Activated T-helper 1 cell treated with Interleukin-2 at 50 U/mL for 16 hours (primary cell): ENCODE measurements at places on chromosomes 1 and 21.

- DNase-seq, result no peak
Observed at GRCh38 chr1:69814926-69815325, 247.2 kb downstream of the LRRC7 start.

- no peak for DNase-seq
Observed at GRCh38 chr1:246106342-246106763, 400.7 kb downstream of the SMYD3 start.

DNA sequence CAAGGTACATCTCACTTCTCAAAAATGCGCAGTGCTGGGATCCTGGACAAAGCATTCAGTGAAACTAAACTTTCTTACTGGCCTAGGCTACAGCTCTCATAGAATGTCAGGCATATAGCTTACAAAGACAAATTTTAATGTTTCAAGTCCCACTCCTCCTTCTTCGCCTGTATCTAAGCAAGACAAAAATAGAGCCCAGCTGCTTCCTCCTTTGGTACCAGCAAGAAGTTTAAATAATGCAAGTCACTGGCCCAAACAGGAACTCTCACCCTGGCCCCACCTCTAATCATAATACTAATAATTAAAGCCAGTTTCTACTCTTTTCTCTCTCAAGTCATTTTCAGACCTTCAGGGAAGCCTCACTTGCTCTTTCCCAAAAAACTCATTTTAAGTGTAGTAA, 1267.9 kb downstream of the MRPL39 start:
- DNase-seq, result no peak

DNA sequence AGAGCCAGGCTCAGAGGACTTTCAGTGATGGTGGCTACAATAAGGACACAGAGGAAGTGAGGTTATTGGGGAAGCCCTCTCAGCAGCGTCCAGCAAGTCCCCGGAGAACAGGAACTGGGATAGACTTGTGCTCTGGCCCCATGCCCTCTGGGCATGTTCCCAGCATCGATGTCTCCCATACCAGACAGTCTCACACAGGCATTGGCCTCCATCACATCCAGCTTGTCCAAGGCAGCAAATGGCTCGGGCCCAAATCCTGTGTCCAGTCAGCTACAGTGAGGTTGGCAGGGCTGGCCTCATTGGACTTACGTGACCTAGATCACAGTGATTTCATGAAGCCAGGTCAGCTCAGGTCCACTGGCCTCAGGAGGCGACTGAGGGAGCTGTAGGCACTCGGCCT, 19.6 kb upstream of the TMEM54 start:
- DNase-seq, result no peak

DNA sequence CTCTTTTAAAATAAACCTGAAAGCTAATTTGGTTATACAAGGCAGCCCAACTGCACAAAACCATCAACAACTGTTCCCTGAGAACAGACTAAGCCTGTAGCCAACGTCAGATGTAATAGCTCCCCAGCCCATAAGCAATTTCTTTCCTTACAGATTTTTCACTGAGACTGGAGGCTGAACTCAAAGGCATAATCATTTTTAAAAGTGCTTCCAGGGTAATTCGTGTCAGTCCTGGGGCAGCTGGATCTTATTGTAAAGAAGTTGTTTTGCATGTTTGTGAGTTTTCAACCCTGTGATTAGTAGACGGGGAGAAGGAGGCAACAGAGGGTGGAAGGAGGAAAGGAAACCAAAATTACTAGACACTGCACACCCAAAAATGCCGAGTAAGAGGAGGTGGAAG, 3.2 kb downstream of the DPT start:
- DNase-seq, result no peak

DNA sequence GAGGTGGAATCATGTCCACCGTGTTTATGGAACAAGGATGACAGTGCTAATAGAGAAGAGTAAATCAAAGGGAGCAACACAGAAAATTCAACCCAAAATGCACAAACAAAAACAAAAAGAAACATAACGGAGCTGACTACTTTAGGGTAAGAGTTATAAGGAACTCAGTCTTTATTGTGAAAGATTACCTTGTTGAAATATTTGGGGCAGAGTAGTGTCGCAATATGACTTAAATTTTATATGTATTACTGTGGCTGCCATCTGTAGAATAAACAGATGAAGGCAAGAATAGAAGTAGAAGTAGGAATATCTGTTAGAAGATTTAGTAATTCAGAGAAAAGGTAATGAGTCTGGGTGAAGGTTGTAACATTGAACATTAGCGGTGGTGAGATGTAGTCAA, 913.9 kb downstream of the BRINP3 start:
- DNase-seq, result no peak

- DNase-seq, result no peak
Observed at GRCh38 chr1:19182223-19182622, 27.8 kb downstream of the UBR4 start.

- DNase-seq, result no peak
Observed at GRCh38 chr1:206939841-206940587, 6.3 kb downstream of the PIGR start.

GRCh38 chr1:169288011-169288414, 79.6 kb downstream of the NME7 start:
- DNase-seq, result no peak

- DNase-seq, result no peak
Observed at GRCh38 chr1:193325042-193325441, 138.6 kb upstream of the B3GALT2 start.

- no peak for DNase-seq
Observed at GRCh38 chr1:26132128-26132833, 20.7 kb downstream of the PDIK1L start.

GRCh38 chr1:222877854-222878253, 63.0 kb downstream of the DISP1 start:
- no peak for DNase-seq

GRCh38 chr1:206672011-206672688, 12.6 kb upstream of the MAPKAPK2 start:
- no peak for DNase-seq

DNA sequence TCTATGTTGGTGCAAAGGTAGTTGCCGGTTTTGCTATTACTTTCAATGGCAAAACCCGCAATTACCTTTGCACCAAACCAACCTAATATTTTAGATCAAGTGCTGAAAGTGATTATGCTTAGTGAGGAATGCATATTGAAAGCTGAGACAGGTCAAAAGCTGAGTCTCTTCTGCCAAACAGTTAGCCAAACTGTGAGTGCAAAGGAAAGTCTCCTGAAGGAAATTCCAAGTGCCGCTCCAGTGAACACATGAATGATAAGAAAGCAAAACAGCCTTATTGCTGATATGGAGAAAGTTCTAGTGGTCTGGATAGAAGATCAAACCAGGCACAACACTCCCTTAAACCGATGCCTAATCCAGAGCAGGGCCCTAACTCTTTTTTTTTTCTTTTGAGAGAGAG, 83.1 kb upstream of the ERRFI1 start:
- DNase-seq, result no peak

DNA sequence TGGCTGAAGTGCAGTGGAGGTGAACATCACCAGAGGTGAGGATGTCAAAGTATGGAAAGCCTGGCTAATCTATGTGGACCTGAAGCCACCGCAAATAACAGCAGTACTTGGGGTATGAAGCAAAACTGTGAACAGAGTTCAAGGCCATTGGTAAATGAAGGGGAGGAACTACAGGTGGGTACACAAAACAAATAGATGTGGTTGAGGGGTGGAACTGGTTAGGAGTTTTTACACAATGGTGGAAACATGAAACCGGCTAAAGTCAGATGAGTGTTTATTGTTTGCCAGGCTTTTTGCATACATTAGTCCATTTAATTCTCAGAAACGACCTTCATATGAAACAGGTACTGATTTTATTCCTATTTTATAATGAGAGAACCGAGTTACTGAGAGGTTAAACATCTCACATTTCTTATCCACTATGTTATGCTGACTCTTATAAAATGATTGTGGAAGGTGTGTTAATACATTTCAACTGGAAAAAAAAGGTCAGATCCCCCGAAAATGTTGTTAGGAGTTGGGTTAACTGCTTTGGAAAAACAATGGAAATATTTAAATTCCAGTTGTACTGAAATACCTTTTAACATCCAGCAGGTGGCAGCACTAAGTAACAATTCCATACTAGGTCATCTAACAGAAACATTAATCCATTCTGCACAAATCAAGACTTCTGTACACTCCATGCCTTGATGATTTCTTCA, 44.3 kb upstream of the GTF2B start:
- DNase-seq, result no peak

DNA sequence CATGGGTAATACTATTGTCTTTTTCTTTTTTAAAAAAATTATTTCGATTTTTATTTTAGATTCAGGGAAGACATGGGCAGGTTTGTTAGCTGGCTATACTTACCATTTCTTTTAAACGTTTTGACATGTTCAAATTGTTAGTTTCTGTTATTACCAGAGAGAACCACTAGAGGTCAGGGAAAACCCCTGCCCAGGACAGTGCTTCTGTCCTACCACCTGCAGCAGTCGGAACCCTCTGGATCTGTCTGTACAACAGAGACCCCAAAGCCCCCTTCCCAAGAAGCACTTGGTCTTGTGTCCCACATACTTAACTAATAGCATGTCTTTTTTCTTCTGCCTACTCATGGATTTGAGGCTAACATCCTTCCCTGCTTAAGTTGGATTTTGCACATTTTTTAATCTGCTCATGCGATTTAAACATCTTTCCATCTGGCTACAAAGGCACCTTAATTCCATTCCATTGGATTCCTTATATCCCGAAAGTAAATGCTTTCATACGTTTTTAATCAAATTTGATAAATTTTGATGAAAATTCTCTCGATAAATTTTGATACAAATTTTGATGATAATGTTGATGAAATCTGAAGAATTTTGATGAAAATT, 10.0 kb upstream of the C1orf115 start:
- DNase-seq, result no peak

- no peak for DNase-seq
Observed at GRCh38 chr21:19998453-19998852, 999.8 kb upstream of the NCAM2 start.

GRCh38 chr1:187878883-187879282, 1050.1 kb downstream of the PLA2G4A start:
- no peak for DNase-seq

DNA sequence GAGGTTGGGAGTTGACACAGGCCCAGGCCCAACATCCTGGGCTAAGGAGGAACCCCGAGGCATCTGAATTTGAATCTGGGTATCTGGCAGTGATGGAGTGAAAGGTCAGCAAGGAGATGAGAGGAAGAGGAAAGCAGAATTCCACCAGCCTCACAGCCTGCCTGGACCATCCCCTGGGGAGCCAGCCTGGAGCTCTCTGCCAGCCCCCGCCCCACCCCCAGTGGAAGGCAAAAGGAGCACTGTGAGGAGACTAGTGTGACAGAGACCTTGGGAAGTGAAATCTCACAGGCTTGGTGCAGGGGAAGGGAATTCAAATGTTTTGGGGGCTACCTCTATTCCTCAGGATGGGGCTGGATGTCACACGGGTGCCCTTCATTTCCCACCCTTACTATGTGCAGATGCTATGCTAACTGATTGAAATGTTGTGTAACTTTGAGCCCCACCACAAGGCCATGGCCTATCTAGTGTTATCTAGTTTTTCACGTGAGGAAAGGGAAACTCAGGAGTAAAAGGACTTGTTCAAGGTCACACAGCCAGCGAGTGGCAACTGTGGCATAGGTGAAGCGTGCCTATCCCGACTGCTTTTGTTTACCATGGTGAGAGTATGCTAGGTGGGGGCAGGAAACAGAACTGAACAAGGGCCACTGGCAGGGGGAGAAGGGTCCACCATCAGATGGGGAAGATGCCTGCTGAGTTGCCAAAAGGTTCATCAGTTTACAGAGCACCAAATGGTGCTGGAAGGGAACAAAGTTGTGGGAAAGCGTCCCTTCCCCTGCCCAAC, 29.8 kb downstream of the AHDC1 start:
- DNase-seq, result no peak

DNA sequence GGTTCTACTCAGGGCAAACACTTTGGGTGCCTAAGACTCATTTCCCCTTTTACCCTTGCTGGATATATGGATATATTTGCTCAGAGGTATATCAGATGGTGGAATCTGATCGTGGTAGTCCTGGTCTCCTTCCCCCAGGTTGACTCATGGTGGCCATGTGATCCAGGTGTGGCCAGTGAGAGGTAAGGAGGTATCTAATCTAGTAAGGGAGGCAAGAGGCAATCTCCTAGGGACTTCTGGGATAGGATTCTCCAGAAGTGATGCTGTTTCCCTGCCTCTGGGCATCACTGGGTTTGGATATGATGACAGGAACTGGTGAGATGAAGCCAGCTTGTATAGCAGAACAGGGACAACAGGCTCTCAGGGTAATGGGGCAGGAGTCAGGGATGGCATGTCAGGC, 8.5 kb upstream of the DENND2D start:
- DNase-seq, result no peak

- no peak for DNase-seq
Observed at GRCh38 chr1:44641126-44642102, 32.9 kb downstream of the TMEM53 start.

GRCh38 chr1:87950369-87950768, 621.7 kb downstream of the LMO4 start:
- DNase-seq, result no peak

GRCh38 chr1:66770694-66771093, 18.4 kb downstream of the DYNLT5 start:
- no peak for DNase-seq

- no peak for DNase-seq
Observed at GRCh38 chr1:59592924-59593323, 221.8 kb upstream of the HOOK1 start.

DNA sequence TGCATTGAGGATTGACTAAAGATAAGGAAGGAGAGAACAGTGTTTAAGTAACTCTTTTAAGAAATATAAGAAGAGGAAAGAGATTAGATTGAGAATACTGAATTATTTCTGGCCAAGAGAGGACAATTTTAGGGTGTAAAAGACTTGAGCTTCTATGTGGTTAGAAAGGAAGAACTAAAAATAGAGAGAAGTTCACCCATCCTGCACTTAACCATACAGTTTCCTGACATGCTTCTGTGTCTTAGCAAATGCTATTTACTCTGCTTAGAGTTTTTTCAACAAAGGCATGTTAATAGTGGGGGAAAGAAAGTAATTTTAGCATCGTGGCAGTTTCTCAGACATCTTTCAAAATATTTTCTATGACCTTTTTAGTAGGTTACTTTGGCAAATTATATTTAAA, 122.8 kb upstream of the GPR52 start:
- no peak for DNase-seq

DNA sequence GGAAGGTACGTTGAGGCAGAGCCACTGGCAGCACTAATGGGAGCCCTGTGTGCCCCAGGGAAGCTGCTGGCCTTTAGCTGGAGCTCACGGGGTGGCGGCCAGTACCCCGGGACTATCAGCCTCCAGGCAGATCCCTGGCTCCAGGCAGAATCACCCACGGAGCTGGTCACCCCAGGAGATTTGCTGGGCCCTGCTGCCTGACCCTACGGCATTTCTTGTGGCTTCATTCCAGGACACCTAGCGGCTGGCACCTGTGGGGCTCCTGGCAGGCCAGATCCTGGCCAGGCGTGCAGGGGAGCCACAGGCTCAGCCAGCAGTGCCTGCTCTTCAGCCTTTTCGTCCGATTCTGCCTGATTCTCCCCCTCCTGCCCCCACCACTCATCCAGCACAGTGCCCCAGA, 7.1 kb downstream of the PADI1 start:
- DNase-seq, result no peak

- no peak for DNase-seq
Observed at GRCh38 chr1:43067233-43067745, 104.8 kb downstream of the EBNA1BP2 start.

GRCh38 chr21:46503922-46504550, 45.3 kb downstream of the DIP2A start:
- DNase-seq, result no peak
